ENCODE measurements at places on chromosomes 1 and 21. TPM values are rescaled to one million over a fixed set of nuclear protein-coding genes. Genes with fewer than 3 reads are reported as not detected.

HSD17B7 gene
- 18.7 TPM for total RNA-seq

CFHR2 gene
- total RNA-seq = not detected

DNA sequence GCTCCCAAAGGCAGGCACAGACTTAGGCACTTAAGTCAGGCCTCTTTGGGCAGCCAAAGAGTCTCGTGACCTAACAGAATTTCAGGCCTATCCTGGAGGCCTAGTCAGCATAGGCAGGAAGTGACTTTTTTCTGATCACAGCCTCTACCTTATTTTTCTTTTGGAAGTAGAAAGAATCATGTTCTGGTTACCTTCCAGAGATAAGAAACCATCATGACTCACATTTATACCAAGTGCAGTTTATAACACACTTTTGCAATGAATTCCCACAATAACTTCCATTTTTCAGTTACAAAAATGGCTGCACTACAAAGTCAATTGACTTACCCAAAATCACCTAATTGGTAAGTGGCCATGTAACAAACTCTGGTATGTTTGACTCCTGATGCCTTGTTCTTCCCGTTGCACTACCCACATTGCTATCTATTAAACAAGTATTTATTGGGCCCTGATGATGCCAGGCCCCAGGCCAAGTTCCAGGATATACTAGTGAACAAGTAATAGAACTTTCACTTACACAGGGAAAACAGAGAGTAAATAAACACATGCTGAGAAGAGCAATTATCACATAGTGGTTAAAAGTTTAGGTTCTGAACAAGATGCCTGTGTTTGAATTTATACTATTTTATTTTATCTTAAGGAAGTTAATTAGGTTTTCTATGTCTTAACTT is 74.3 kb downstream of the SH3GLB1 start:
- no peak for DNase-seq

DNA sequence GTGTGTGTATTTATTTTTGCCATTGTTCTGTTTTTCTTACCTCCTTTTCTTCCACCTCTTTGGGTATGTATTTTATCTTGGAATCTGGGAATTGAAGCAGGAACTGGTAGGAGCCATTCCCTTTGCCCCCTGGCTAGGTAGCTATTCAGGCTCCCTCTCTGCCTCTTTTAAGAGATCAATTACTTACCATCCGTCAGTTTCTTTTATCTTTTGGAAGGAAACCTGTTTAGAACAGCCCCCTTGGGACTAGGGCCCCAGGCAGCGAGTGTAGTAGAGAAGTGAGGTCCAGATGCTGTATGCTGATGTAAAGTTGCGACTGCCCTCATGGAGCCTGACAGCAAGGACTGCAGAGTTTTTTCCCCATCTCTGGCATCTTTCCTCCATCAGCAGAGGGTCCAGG is 41.6 kb downstream of the KIRREL1 start:
- no peak for DNase-seq

- no peak for DNase-seq
These were observed 50.1 kb downstream of the CHD5 start for GRCh38 chr1:6130036-6130435.

DNA sequence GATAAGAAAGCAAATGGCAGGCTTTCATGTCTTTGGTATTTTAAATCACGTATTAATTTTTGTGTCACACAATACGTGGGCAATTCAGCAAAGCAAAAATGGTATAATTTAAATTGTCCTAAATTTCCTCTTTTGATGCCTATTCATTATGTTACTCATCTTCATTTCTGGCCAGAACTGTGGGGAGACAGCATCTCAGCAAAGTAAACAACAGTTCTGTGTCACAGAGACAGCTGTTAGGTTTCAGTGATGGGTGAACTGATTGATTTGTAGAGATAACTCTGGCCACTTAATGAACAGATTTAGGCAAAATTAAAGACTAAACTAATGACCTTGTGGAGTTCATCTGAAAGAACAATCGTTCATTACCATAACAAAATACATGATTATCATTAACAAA is 49.2 kb downstream of the FH start:
- DNase-seq = no peak

DNA sequence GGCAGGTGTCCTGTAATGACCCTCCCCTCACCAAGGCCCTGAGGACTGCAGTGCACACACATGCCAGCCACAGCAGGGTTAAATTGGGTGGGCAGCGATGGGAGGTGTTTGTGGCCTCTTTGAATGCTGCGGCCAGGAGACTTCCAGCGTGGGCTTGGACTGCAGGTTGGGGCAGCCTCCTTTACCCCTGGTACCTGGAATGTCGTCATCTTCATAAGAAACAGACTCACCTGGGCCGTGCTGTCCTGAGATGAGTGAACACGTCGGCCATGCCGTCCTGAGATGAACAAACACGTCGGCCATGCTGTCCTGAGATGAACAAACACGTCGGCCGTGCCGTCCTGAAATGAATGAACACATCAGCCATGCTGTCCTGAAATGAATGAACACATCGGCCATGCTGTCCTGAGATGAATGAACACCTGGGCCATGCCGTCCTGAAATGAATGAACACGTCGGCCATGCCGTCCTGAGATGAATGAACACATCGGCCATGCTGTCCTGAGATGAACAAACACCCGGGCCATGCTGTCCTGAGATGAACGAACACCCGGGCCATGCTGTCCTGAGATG is 50.1 kb upstream of the COL6A1 start:
- DNase-seq = no peak

DNA sequence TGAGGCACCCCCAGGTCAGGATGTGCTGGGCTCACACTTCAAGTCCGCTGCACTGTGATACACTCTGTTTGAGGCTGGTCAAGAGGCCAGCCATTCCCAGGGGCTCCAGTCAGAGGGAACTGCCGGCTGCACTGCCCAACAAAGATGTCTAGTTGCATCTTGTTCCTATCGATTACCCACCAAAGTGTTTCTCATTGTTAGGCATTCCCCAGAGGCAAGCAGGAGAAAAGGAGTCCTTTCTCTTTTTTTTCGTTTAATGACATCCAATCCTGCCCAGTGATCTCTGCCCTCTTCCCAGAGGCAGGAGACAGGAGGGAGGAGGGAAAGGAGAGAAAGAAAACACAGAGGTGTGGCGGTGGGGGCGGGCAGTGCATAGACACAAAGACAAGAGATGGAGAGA is 150.4 kb downstream of the OMA1 start:
- DNase-seq = no peak

DNA sequence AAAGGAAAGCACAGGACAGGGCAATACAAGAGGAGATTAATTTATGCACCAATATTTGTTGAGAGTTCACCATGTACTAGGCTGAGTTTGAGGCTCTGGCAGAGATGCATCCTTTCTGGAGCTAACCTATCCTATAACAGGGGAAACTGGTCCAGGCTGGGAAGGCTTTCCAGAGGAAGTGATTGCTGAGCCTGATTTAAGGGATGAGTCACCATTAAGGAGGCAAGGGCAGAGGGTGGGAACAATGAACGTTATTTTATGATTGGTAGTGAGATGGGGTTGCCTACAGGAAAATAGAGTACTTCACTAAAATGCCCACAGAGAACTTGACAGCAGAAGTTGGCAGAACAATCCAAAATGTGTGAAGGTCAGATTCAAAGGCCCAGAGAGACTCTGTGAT is 141.4 kb downstream of the PLPP3 start:
- no peak for DNase-seq

- DNase-seq = no peak
These were observed 7.6 kb downstream of the DNMT3L start for GRCh38 chr21:44253832-44254710.

DNA sequence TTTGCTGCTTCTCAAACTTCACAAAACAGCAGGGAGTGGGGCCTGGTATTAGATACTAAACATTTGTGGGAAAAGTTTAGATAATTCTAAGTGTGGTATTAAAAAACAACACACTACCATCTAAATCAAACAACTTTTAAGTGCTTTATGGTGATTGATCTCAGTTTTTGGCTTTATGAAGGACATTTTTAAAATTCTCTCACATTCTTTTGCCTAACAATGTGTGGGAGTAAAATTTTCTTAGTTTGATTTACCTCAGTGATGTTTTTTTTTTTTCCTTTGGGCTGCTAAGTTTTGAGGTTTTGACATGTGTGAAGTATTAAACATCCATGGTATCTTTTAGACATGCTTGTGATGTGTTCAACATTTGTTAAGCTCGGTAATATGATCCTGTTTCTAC is 116.2 kb downstream of the DISP1 start:
- DNase-seq = no peak

- no peak for DNase-seq
These were observed 21.4 kb downstream of the PLEKHA6 start for GRCh38 chr1:204338360-204338759.

CAPN9 gene
- not detected for total RNA-seq

DNA sequence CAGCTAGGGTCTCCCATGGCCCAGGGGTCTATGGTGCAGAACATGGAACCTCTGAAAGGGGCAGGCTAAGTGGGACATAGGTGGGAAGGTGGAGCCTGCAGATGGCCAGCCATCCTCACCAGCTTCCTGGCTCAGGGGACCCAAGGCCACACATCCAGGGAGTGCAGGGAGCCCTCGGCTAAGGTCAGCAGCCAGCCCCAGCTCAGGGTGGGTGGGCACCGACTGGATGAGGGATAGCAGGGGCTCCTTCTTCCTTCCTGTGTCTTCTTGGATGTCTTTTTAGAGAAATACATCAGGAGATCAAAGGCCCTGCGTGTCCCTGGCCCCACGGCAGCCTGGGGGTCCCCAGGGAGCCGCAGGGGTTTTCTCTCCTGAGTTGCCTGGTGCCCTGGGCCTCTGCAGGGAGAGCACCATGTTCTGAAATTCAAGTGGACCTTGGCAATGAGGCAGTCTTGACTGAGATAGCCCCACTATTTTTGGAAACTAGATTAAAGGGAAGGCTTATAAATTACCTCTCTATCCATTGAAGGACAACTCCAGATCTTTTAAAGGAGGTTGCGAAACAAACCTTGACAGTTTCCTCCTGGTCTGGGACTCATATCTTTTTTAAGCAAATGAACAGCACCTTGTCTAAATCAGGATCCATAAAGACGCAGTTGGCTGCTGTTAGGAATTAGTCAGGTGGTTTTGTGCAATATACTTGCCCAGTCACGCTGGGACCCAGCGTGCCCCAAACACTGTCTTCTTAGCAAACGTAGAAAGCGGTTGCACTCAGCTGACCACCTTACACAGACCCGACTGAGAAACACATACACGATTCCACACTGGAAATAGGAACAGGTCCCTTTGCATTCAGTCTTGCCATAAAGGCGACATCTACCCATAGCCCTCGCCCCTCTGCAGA is 242.3 kb downstream of the TOMM20 start:
- DNase-seq = no peak

DNA sequence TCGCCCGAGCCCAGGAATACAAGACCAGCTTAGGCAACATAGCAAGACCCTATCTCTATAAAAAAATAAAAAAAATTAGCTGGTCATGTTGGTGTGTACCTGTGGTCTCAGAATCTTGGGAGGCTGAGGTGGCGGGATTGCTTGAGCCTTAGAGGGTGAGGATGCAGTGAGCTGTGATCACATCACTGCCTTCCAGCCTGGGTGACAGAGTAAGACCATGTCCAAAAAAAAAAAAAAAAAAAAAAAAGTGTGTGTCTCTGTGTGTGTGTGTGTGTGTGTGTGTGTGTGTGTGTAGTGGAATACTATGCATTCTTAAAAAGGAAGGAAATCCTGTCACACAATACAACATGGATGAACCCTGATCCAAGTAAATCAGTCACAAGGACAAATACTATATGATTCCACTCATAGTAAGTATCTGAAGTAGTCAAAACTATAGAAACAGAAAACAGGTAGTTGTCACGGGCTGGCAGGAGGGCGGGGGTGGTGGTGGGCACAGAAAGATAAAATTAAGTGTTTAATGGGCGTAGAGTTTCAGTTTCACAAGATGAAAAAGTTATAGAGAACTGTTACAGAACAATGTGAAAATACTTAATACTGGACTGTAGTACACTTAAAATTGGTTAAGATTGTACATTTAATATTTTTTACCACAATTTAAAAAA is 47.8 kb downstream of the SELENOF start:
- no peak for DNase-seq

DNA sequence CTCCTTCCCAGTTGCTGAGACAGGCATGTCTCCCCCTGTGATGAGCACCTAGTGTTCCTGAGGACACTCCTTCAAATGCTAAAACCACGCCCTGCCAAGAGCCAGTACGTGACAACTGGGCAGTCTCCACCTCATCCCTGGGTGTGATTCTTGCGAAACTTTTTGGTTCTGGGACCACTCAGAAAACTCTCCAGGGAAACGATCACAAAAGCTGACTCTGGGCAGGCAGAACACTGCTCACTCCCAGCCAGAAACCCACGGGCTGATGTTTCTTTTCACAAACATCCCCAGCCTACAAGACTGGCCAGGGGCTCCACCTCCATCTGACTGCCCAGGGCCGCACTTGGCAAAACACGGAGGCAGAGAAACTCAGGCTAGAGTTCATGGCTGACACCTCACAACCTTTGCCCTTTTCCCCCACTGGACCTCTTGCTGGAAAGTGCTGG is 24.4 kb downstream of the DHRS3 start:
- no peak for DNase-seq

DNA sequence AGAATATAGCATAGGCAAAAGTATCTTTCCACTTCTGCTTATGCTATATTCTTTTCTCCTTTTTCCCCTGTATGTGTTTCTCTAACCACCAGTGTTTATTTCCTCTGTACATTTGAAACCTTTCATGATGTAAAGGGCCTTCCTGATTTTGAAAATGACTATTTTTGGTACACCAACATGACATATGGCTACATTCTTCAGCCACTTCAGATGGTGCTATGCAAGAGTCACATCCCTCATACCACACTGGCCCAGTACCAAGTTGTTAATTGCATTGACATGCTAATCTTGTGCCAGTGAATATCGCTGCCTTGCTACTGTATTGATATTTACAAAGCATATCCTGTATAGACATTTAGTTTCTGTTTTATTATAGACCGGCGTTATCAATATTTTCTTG is 408.7 kb downstream of the NCAM2 start:
- no peak for DNase-seq

GRCh38 chr21:25635310-25635709 is 3.7 kb upstream of the JAM2 start:
- DNase-seq = no peak

CCDC27 gene
- not detected for total RNA-seq

VWA5B1 gene
- total RNA-seq = not detected

DNA sequence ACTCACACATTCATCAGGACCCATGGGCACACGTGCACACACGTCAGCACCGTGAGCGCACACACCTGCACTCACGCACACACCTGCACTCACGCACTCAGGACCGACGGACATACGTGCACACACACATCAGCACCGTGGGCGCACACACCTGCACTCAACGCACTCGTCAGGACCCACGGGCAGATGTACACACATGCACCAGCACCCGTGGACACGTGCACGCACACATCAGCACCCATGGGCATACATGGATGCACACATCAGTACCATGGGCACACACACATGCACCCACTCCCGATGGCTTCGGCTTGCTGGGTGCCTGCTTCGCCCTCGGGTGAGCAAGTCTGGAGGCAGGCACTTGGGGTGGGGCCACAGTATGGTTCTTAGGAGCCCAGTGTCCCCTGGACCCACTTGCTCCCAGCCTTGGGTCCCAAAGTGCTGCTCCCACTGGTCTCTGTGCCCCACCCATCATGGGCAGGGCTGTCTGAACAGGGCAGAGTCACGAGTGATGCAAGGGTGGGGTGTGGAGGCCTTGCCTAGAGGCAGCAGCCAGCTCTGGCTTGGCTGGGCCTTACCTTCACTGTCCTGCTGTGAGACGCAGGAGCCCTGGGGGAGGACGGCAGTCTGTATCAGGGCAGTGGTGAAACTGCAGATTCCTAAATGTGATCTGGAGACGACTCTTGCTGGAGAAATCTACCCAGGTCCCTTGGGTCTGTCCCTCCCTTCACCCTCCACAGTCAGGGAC is 49.8 kb downstream of the SKI start:
- no peak for DNase-seq
